ENCODE measurements at places on chromosomes 2 and 18. TPM values are rescaled to one million over a fixed set of nuclear protein-coding genes. Genes with fewer than 3 reads are reported as not detected.

Gene ACTG2
- total RNA-seq, result not detected

Gene KIAA2012
- total RNA-seq, result not detected

Gene RNF125
- total RNA-seq, result 1.6 TPM

Gene COL4A3
- total RNA-seq, result not detected

Gene NT5C1B
- not detected for total RNA-seq

Gene SPEG
- 1.7 TPM for total RNA-seq

Gene PRKAG3
- total RNA-seq, result not detected

Gene C2orf78
- not detected for total RNA-seq

Gene ZBTB7C
- total RNA-seq, result 0.06 TPM

Gene IL36B
- total RNA-seq, result not detected

Gene ICOS
- not detected for total RNA-seq

Gene POTEC
- total RNA-seq, result not detected

Gene SPDYA
- total RNA-seq, result not detected

Gene RPS27A
- total RNA-seq, result 1,983 TPM
